ENCODE measurements at places on chromosomes 6 and 20.

GRCh38 chr6:6368684-6369052 lies 48.2 kb upstream of the F13A1 start:
- no peak for DNase-seq

DNA sequence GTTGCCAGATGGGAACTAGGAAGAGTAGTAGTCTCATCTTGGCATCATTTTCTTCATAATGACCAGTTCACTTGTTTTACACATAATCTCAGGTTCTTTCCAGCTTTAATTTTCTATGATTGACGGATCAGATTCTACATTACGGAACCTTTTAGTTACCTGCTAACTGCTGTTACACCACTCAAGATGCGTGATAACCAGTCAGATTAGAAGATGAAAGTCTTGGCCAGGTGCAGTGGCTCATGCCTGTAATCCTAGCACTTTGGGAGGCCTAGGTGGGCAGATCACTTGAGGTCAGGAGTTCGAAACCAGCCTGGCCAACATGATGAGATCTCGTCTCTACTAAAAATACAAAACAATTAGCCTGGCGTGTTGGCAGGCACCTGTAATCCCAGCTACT lies 92.5 kb downstream of the NCOA3 start:
- no peak for DNase-seq

GRCh38 chr6:142692942-142693341 lies 252.0 kb downstream of the HIVEP2 start:
- DNase-seq, result peak; percentile 18

DNA sequence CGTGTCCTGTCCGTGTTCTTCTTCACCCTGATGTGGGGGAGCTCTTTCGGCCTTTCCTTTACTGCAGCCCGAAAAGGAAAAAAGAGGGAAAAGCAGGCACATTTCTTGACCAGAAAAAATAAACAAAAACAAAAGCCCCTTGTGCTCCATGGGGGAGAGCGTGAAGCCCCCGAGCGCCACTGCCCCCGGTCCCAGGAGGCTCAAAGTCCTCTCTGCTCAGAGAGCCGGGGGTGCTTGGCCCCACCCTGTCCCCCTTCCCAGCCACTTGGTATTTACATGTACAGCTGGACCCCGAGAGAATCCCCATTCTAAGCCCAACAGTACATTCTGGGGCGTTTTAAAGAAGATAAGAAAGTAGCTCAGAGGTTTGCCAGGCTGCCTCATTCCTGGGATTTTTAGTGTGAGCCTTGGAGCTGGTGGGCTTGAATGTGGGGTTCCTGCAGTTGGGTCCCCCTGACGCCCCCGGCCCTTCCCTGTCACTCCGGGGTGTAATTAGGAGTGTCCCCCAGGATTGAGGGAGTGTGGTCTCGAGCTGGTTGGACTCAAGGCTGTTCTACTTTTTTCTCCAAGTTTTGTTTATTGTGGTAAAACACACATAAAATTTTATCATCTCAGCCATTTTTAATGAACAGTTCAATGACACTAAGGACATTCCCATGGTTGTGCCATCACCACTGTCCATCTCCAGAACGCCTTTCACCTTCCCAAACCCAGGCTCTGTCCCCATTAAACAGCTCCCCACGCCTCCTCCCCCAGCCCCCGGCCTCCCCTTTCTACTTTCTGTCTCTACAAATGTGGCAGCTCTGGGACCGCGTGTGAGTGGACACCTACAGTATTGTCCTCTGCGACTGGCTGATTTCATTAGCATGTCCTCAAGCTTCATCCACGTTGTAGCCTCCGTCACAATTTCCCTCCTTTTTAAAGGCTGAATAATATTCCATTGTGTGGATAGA lies 55.7 kb upstream of the BHLHE23 start:
- no peak for DNase-seq

- peak; percentile 87 for DNase-seq
These were observed 3.1 kb upstream of the MAVS start for GRCh38 chr20:3843490-3843889.

GRCh38 chr6:26089272-26089671 lies 2.0 kb downstream of the HFE start:
- DNase-seq, result no peak

- peak; percentile 63 for DNase-seq
These were observed at the start of gene PDE10A for GRCh38 chr6:165662749-165663376. TSS of gene PDE10A (minus strand) at chr6:165663241. CDS start at chr6:165662811, 430 bp downstream.

GRCh38 chr6:49284180-49284579 lies 178.9 kb downstream of the MMUT start:
- DNase-seq, result no peak

All from H54 (cell line).